Amniotic stem cell (primary cell): ENCODE measurements at places on chromosomes 16 and 17.
A peak's percentile ranks its signal among the peaks of the same experiment; 100 is the strongest.

- no peak for DNase-seq
Measured at GRCh38 chr16:31188450-31189411, 8.8 kb downstream of the FUS start.

GRCh38 chr17:67276075-67276474 is 31.1 kb upstream of the HELZ start:
- no peak for DNase-seq

GRCh38 chr17:45438931-45439610 is 6.4 kb upstream of the ARHGAP27 start:
- DNase-seq: no peak

GRCh38 chr16:46713634-46714033 is 24.2 kb downstream of the ORC6 start:
- no peak for DNase-seq

- DNase-seq: no peak
Measured at GRCh38 chr17:68431661-68432071, 25.6 kb downstream of the WIPI1 start.

DNA sequence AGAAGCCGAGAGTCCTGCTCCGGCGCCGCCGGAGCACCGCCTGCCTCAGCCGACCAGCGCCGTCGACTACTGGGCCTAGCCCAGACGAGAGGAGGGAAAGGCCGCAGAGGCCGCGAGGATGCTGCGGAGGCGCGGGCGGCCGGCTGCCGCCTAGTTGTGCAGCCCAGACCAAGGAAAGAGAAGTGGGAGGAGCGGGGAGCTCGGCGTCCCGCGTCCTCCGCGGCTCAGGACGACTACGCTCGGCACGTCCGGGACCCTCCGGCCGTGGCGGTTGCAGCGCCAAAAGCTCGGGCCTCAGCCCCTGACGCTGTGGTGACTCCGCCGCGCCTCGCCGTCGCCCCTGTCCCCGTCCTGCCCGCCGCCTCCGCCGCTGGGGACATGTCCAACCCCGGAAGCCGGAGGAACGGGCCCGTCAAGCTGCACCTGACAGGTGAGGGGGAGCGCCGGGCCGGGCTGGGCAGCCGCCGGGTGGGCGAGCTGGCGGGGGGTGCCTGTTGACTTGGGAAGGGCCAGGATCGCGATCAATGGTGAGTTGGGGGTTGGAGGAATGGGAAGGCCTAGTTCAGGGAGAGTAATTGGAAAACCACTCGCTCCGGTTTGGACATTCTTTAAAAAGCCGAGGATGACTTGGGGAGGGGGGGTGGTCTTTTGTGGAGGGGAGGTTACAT is 37.7 kb downstream of the RNF135 start:
- DNase-seq: no peak

DNA sequence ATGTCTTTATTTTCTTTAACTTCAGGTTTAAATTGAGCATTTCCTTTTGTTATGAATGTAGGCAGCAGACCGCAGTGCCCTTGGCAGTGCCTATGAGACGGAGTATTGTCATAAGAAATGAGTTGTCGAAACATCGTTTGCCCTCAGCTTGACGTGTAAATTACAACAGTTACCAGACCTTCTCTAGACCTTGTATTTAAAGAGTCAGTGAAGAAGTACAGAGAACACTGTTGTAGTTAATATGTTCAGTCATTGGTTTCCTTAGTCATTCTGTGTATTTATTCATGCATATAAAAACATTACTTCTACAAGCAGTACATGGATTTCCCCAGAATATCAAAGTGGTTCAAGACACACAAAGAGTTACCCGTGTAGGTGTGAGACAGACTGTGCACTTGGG is 19.0 kb downstream of the IRF8 start:
- no peak for DNase-seq

DNA sequence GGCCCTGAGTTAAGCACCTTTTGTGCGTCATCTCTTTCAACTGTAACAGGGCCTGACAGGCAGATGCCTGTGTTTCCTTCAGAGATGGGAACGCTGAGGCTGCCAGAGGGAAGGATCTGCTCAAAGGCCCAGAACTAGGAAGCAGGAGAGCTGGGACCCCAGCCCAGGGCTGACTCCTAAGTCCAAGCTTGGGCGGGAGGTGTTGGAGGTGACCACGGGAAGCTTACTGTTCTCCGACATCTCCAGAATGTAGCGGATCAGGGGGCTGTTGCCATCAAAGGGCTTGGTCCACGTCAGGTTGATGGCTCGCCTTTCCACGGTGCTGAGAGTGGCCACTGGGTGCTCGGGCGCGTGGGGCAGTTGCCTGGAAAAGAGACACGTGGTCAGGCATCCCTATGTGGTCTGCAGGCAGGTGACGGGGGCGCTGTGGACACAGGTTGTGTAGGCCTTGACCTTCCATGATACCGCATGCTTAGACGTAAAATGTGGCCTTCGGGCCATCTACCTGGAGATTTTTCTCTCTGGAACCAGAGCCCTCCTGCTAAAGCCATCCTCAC is 111.4 kb upstream of the CDC42EP4 start:
- no peak for DNase-seq

- DNase-seq: no peak
Measured at GRCh38 chr17:530851-531250, 178.2 kb upstream of the RPH3AL start.

DNA sequence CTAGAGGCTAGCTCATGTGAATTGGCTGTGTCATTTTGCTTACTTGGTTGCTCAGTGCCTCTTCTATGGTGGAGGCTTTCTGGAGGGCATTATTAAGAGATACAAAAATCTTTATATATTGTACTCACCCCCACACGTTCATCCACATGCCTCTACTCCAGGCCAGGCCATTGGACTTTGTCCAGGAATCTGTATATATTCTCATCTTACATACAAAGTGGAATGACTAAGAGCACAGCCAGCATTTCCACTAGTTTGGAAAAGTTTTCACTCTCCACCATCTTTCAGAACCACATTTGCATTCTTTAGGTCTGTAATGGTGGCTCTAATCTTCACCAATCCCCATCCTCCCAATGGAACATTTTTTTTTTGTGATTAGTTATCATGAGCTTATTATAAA is 4.8 kb upstream of the GLG1 start:
- DNase-seq: no peak

DNA sequence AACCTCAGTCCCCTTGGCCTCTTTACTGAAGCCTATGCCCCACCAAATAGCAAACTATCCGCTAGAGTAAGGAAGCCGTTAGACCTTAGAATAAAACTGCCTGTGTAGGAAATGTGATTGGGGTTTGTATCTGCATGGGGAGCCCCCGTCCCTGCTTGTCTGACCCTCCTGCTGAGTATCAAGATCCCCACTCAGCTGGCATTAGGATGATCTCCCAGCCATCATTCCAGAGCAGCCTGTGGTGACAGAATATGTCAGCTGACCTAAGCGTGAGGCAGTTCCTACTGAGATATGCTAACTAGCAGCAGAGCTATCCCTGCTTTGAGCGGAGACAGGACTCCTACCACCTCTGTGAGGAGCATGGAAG is 645 bp upstream of the GFOD2 start:
- DNase-seq: no peak

DNA sequence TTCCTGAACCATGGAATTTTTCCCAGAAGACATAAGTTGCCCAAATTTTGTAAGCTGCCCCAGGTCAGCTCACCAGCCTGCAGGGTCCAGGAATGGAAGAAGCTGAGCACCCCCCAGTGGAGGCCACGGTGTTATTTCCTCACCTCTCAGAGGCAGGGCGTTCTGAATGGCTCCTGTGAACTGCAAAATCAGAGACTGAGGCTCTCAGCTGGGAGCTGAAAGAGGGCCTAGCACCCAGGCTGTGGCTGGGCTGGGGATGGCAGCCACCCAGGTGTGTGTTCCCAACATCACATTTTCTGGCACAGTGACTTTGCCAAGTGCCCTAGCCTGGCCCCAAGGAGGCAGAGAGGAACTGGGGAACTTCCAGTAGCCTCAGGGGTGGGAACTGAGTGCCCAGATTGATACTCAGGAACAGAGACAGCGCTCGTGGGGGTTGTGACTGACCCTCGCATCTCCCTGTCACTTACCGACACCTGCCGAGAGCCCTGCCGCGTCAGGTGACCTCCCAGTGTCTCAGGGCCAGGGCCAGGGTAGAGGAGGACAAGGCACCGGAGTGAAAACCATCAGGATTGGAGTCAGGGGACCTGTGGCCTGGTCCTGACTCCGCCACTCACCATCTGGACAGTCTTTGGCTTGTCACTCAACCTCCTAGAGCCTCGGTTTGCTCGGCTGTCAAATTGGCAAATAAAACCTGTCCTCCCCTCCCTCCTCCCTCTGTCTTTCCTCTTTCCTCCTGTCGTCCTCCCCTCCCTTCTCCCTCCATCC is 11.3 kb downstream of the CACNG4 start:
- DNase-seq: no peak

DNA sequence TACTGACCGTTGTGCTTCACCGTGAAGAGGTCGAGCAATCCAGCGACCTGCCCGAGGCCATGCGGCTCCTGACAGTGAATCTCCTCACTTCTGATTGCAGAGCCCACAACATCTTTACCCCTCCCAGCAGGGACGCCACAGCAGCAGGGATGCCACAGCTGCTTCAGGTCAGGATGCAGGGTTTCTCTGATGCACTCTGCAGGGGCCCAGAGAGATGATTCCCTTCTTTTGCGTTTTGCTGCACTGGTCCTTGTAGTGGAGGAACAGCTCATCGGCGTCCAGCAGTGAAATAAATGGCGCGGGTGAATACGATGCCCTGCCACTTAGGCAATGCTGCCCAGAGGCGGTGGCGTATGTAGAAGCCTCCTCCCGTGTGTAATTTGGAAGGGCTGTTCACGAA is 5.6 kb downstream of the KIAA0513 start:
- no peak for DNase-seq

- no peak for DNase-seq
Measured at GRCh38 chr17:6388416-6388815, 46.5 kb downstream of the AIPL1 start.

DNA sequence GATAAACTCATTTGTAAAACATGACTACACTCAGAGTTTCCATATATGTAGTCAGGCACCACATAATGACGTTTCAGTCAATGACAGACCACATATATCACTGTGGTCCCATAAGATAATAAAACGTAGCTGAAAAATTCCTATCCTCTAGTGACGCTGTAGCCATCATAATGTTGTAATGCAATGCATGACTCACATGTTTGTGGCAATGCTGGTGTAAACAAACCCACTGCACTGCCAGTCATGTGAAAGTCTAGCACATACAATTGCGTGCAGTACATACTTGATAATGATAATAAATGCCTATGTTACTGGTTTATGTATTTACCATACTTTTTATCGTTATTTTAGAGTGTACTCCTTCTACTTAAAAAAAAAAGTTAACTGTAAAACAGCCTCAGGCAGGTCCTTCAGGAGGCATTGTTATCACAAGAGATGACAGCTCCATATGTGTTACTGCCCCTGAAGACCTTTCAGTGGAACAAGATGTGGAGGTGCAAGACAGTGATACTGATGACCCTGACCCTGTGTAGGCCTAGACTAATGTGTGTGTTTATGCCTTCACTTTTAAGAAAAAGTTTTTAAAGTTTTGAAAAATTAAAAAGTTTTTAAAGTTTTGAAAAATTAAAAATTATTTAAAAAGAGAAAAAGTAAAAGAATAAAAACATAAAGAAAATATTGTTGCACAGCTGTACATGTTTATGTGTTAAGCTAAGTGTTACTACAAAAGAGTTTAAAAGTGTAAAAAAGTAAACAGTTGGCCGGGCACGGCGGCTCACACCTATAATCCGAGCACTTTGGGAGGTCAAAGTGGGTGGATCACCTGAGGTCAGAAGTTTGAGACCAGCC is 9.0 kb downstream of the STAT5B start:
- peak; percentile 57 for DNase-seq

- DNase-seq: no peak
Measured at GRCh38 chr16:48284772-48285409, 37.6 kb upstream of the ABCC11 start.

- DNase-seq: no peak
Measured at GRCh38 chr17:7834542-7834956, 532 bp downstream of the KDM6B start.

GRCh38 chr17:2994441-2994840 is 69.0 kb downstream of the OR1D5 start:
- DNase-seq: no peak

DNA sequence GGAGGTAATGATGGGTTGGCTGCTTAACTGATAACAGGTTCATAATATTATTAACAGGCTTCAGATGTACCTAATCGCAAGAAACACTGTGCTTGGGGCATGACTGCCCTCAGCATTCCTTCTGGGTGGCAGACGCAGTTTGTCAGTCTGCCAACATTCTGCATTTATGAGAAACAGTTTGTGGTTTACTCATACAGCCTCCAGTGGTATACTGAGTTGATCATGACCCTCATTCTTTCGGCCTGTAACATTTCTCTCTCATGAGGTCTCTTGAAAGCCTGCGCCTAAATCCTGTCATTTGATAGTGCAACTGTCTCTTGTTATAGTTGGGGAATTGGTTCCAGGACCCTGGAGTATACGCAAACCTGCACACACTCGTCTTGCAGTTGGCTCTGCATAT is 4.9 kb upstream of the RUSF1 start:
- peak; percentile 69 for DNase-seq

- no peak for DNase-seq
Measured at GRCh38 chr17:47841488-47842291, 617 bp upstream of the SCRN2 start.

DNA sequence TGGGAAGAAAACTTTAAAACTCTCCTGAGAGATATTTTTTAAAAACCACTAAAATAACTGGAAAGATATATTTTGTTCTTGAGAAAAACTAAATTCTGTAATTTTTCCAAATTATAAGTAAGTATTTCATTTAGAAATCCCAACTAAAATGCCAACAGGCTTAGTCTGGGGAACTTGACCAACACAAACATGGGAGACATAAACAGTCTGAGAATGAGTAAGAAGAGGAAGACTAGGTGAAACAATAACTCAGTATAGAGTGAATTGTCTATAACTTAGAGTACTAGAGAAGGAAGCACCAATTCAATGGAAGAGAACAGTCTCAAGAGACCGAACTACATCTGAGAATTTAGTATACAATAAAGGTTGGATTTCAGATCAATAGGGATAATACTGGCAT is 2.9 kb downstream of the CMTM1 start:
- DNase-seq: peak; percentile 7

DNA sequence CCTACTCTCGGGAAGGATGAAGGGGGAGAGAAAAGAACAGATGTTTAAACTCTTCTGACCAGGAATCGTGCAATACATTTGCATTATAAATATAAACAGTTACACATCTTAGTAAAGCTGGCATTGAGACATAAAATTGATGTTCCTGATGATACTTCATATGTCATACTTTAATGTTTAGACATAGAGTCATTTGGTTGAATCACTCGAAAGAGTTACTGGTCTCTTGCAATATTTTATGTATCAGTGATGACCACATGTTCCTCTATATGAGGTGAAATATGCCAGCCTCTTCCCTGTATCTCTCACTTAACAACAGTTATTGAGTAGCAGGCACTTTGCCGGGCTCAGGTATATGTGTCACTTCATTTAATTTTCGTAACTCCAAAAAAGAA is 49.7 kb upstream of the PMFBP1 start:
- DNase-seq: no peak

GRCh38 chr17:37483311-37484039 is 6.2 kb upstream of the DUSP14 start:
- no peak for DNase-seq

GRCh38 chr17:47694581-47695428 is 844 bp downstream of the TBKBP1 start:
- DNase-seq: no peak

- no peak for DNase-seq
Measured at GRCh38 chr17:44536090-44536953, 21.0 kb upstream of the FZD2 start.
